ENCODE measurements at places on chromosomes 5 and 9.

DNA sequence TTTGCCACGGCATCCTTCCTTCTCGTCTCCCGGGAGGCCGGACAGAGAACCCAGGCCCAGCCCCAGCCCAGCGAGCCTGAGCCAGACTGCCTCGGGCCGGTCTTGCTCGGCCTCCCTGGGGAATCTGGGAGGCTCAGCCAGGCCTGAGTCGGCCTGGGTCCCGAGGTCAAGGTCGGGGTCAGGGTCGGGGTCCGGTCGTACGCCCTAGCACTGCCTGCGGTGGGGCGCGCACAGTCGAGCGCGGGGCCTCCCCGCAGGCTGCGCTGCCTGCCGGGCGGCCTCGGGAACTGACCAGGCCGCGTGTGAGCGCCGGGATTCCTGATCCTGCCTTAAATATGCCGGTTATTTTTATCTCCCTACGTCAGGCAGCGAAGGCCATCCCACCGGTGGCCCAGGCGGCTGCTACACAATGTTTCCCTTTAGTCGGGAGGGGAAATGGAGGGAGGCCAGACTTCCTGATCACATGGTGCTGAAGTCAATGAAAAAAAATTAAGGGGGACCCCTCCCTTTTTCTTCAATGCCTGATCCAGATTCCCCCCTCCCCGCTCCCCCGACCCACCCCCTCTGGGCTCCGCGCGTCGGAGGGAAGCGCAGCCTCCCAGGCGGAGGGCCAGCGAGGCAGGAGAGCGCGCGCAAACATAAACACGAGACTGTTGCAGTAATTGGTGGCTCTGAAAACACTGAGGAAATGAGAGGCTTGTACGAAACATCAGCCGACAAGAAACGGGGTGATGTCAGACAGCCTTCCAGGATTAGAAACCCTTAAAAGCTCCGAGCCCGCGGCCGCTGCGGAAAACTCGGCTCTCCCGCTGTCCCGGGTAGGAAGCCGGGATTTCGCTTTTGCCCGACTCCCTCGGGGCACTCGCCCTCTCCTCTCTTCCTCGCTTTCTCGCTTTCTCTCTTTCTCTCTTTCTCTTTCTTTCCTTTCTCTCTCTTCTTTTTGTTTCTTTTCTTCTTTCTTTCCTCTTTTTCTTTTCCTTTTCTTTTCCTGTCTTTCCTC lies 148.2 kb upstream of the KLF4 start:
- peak; percentile 96 for DNase-seq

GRCh38 chr5:40649463-40650030 lies 30.2 kb upstream of the PTGER4 start:
- no peak for DNase-seq

DNA sequence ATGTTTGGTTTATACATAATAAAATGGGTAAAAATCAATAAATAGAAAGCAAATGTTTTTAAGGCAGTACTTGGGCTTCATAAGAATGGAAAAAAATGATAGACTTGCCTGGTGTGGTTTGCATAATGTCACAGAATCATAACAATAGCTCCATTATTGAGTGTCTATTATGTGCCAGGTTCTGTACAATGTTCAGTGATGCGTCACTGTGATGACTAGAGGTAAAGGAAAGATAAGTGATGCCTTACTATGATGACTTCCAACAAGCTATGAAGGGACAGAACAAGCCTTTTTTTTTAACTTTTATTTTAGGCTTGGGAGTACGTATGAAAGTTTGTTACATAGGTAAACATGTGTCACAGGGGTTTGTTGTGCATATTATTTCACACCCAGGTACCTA lies 128.8 kb downstream of the TMC1 start:
- DNase-seq = no peak

- no peak for DNase-seq
Observed at GRCh38 chr5:171676286-171676944, 109.2 kb upstream of the SMIM23 start.

GRCh38 chr9:14203356-14204056 lies 110.4 kb downstream of the NFIB start:
- no peak for DNase-seq

GRCh38 chr9:134518004-134518606 lies 123.5 kb upstream of the COL5A1 start:
- DNase-seq = peak; percentile 68

- DNase-seq = no peak
Observed at GRCh38 chr5:169430671-169431070, 129.7 kb upstream of the SLIT3 start.

DNA sequence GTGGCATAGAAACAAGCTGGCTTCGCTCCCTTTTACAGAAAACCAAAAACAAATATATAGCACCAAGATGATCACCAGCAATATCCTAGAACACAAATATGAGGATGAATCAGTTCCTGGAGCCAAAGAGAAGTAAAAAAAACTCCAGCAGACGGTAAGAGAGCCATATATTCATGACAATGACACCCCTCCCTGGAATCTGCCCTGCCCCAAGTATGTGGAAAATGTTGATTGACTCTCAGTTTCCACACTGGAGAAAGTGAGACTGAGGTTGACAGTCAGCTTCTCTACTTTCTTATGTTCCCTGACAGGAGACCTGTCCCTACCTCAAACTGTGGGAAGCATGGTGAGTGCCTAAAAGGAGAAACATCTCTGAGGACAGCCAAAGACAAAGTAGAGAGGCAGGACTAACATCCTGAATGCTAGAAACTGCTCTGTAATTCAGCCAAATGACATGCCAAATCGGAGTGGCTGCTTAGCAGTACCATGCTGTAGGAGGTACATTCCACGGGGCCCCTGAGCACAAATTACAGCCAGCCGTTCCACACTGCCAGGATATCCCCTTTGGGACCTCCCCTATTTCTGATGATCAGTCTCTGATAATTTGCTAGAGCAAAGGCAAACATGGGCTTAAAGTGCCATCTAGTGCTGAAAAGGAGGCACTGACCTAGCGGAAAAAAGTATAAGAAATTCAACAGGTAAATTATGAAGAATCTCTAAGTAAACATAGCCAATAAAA lies 424.0 kb upstream of the RGMB start:
- DNase-seq = peak; percentile 91

- peak; percentile 55 for DNase-seq
Observed at GRCh38 chr9:87337335-87338087, 160.2 kb upstream of the DAPK1 start.

DNA sequence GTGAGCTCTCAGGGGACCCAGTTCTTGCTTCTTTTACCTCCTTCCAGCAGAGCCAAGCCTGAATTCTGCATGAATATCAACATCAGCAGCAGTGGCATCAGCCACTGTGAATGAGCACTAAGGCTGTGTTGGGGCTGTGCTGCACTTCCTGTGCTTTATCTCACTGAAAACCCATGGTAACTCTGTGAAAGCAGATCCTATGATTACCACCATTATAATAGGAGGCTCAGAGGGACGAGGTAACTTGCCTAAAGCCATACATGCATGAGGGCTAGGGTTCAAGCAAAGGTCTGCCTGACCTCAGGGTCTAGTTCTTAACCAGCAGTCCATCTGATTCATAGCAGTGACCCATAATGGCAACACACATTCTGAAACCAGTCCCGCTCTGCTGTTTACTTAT lies 60.5 kb upstream of the RAPGEF1 start:
- DNase-seq = no peak

GRCh38 chr5:2439608-2440007 lies 311.9 kb downstream of the IRX2 start:
- DNase-seq = no peak

DNA sequence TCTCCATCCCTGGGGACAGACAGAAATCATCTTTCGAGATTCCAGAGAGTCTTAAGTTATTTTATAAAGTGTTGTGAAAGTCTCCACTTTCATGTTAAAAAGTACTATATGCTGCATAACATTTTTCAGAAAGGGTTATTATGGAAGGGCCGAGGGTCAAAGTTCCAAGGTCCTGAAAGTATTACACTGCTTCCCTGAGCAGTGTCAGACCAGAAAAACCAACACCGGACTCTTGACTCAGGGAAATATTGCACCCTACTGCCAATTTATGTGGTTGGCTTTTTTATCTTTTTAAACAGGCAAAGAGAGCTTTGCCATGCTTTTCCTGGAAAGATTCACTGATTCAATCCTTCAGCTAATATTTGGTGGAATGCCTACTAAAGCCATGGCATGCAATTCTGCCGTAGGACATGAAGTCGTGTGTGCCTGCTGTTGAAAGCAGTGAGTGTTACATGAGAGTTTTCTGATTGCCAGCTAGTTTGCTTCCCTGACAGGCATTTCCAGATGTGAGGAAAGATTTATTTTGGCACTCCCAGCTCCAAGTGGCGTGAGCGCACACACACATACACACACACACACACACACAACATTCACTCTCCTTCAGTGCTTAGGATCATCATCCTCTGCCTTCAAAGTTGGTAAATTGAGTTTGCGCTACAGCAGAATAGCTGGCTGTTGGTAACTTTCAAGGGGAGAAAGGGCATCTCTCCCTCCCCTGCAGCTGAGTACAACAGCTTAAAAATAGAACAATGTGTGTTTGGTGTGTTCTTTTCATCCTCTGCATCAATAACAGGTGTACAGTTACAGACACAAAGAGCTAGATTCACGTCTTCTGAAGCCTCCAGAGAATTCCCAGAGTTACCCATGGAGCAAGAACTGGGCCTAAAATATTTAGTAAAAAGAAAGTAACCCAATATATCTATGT lies 45.6 kb downstream of the SLC1A3 start:
- peak; percentile 45 for DNase-seq

DNA sequence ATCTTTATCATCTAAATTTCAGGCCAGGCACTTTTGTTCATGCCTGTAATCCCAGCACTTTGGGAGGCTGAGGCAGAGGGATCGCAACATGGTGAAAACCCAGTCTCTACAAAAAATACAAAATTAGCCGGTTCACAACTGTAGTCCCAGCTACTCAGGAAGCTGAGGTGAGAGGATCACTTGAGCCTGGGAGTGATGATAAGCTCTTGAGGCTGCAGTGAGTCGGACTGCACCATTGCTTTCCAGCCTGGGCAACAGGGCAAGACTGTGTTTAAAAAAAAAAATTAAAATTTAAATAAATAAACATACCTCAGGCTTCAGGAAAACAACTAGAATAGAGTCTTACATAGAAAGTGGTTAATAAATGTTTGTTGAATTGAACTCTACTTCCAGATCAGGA lies 147.4 kb downstream of the AGTPBP1 start:
- no peak for DNase-seq

- DNase-seq = peak; percentile 55
Observed at GRCh38 chr5:128174951-128175350, 91.4 kb downstream of the SLC12A2 start.

DNA sequence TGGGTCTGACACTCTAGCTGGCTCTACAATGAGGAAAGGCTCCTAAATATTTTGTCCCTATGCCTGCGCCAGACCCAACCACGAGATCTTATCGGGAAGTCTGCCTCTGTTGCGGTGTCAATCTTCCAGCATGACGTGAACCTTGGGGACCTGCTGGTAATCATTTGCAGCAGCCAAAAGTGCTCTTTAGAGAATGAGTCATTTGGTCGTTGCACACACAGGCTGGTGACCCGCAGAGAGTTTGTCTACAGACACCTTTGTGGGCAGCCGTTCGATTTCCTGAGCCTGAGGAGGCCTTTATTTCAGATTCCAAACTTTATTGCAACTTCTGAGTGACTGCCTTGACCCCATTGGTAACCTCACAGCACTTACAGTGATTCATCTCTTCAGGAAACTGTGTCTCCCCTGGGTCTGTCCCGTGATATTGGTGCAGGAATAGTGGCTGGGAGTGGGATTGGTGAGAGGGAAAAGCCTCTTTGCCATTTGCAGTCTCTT lies 326.1 kb downstream of the NSG2 start:
- DNase-seq = peak; percentile 71

GRCh38 chr5:147690595-147690994 lies 91.9 kb downstream of the JAKMIP2 start:
- DNase-seq = no peak

DNA sequence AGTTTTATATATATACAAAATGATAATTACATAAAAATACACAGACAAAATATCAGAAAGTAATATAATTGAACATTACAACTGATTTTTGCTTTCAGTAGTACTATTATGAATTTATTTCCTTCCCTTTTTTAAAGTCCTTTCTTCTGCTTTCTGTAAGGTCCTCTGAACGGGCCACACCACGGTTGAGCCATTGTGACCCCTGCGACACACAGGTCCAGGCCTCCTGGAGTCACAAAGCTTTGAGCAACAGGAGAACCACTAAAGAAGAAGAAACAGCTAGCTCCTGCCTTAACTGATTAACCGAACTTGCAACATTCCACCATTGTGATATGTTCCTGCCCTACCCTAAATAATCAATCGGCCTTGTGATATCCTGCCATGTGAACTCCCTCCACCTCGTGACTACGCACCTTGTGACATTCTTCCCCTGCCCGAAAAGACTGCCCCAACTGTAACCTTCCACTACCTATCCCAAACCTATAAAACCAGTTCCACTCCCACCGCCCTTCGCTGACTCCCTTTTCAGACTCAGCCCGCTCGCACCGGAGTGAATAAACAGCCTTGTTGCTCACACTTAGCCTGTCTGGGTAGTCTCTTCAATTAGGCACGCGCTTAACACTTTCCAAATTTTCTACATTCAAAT lies 375.0 kb upstream of the RFX3 start:
- DNase-seq = no peak

DNA sequence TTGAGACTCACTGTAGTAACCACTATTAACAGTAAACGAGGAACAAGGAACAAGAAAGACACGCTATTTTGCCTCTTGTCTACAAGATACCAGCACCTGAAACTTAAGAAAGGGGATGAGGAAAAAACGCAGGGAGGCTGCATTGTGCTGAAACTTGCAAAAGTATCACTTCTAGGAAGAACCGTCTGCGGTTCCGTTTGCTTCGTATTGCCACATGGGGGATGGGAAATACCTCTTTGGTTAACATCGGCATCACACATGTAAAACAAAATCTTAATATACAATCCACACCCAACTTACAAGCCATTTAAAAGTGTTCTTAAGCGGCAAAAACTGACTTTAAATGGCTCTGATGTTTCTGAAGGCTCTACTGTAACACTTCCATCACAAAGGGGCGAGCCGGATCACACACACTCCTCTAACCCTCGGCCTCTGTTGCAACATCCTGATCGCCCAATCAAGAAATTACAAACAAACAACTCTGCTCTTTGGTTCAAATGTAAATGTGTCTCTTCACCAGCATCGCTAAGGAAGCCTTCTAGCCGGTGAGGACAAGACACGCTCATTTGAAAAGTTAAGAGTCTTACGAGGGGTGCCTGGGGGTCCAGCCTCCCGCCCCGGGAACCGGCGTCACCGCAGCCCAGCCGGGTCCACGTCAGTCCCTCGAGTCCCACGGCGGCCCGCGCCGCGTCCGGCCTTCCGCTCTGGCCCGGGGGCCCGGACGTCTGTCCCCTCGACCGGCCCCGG lies 621 bp downstream of the SEC16A start:
- peak; percentile 20 for DNase-seq

- DNase-seq = no peak
Observed at GRCh38 chr9:71515107-71515506, 253.2 kb downstream of the CEMIP2 start.

DNA sequence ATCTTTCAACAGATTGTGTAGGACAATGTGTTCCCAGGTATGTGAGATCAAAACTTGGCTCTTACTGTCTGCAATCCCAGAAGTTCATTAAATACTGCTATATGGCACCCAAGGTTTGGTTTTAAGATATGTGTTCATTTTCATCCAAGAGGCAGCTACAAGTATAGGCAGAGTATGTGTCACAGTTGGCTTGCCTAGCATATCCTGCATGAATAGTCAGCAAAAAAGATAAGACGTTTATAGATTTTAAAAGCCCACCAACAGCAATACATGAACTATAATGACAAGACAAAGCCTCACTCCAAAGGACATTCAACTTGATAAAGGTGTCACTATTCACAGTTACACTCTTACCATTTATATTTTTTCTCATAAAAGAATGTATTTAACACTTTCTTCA lies 99.1 kb downstream of the BNC2 start:
- no peak for DNase-seq

- DNase-seq = no peak
Observed at GRCh38 chr9:114001794-114002261, 76.3 kb downstream of the AMBP start.

GRCh38 chr9:98641695-98642094 lies 67.0 kb downstream of the GABBR2 start:
- DNase-seq = no peak
